ENCODE measurements at places on chromosomes 2 and 18. TPM values are rescaled to one million over a fixed set of nuclear protein-coding genes. Genes with fewer than 3 reads are reported as not detected.

GRCh38 chr18:7242926-7243325, 12.0 kb downstream of the LRRC30 start:
- no peaks in the 10 kb centered on the region for H3K27me3 ChIP-seq
- H3K4me3 ChIP-seq, result no peak overlapping the region
- H3K36me3 ChIP-seq, result no peaks in the 10 kb centered on the region

- no peak overlapping the region for H3K4me3 ChIP-seq
- peak overlapping the region; percentile 25 for H3K27ac ChIP-seq
- peaks cover 27% of the 10 kb centered on the region for H3K4me1 ChIP-seq
- no peaks in the 10 kb centered on the region for H3K27me3 ChIP-seq
- peak; percentile 93 for ATAC-seq
- H3K36me3 ChIP-seq, result no peaks in the 10 kb centered on the region
These were observed 157.0 kb downstream of the LDLRAD4 start for GRCh38 chr18:13375302-13376255.

- no peaks in the 10 kb centered on the region for H3K27me3 ChIP-seq
- H3K4me3 ChIP-seq, result no peak overlapping the region
- no peak for ATAC-seq
- no peaks in the 10 kb centered on the region for H3K36me3 ChIP-seq
- no peaks in the 10 kb centered on the region for H3K4me1 ChIP-seq
These were observed 98.6 kb downstream of the BABAM2 start for GRCh38 chr2:27989149-27989548.

- H3K27me3 ChIP-seq, result no peaks in the 10 kb centered on the region
- no peak overlapping the region for H3K27ac ChIP-seq
- no peak overlapping the region for H3K4me3 ChIP-seq
- no peak for ATAC-seq
- H3K36me3 ChIP-seq, result peaks cover 5% of the 10 kb centered on the region
These were observed 96.2 kb downstream of the MEIS1 start for GRCh38 chr2:66531155-66531554.

DNA sequence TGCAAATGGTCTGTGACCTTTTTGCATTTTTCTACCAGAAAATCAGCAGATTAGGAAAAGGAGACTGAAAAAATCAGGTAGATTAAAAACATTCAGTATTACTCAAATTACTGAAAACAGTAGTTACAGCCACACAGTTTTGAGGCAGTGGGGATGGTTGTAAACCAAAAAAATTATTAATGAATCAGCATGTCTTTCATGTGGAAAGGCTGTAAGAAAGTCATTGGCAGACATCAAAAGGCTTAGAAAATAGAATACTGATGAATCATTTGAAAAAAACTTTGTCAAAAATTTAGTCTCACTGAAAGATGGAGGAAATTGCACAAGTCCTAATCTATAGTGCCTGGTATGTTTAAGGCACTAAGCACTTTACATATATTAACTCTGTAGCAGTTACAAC, 133.9 kb upstream of the GCFC2 start:
- H3K4me1 ChIP-seq, result no peaks in the 10 kb centered on the region
- no peaks in the 10 kb centered on the region for H3K36me3 ChIP-seq
- H3K27ac ChIP-seq, result no peak overlapping the region
- no peak for ATAC-seq
- H3K4me3 ChIP-seq, result no peak overlapping the region

DNA sequence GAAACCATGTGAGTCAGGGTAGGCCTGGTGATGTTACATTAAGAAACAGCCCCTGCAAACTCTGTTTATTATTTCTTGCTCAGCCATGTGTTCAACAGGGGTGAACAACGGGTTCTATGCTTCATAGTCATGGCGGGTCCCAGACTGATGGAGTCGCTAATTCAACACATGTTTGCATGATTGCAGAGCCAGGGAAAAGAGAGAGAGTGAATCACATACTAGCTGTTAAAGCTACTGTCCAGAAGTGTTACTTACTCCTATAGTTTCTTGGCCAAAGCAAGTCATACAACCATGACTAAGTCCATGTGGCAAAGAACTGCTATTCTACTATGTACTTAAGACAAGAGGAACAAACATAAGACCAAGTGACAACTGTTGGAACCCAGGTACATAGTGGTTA, 241.2 kb upstream of the SKOR2 start:
- H3K36me3 ChIP-seq, result no peaks in the 10 kb centered on the region
- H3K27ac ChIP-seq, result no peak overlapping the region
- no peaks in the 10 kb centered on the region for H3K27me3 ChIP-seq
- no peaks in the 10 kb centered on the region for H3K4me1 ChIP-seq
- no peak for ATAC-seq
- H3K4me3 ChIP-seq, result no peak overlapping the region

GRCh38 chr2:147847746-147848391, 3.0 kb downstream of the ACVR2A start:
- H3K27ac ChIP-seq, result no peak overlapping the region
- H3K4me3 ChIP-seq, result no peak overlapping the region
- no peaks in the 10 kb centered on the region for H3K36me3 ChIP-seq
- no peak for ATAC-seq
- H3K4me1 ChIP-seq, result peaks cover 6% of the 10 kb centered on the region

DNA sequence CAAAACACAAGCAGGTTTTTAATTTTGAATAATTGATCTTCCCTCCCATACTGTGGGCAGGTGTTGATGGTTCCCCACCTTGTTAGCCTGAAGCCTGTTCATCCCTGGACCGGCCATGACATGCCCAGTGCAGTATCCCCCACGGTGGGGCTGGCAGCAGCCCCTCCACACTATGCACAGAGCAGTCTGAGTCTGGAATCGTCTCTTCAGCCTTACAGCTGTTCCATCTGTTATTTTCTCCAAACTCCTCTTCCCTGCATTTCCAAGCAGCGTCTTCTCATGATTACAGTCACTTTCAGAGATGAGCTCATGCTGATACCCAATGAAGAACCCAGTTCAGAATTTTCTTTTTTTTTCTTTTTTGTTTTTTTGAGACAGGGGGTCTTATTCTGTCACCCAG, 68.2 kb downstream of the ADI1 start:
- no peak for ATAC-seq
- H3K27me3 ChIP-seq, result no peaks in the 10 kb centered on the region
- peaks cover 85% of the 10 kb centered on the region for H3K36me3 ChIP-seq
- H3K27ac ChIP-seq, result no peak overlapping the region
- H3K4me1 ChIP-seq, result peaks cover 24% of the 10 kb centered on the region

RAMP1 gene
- total RNA-seq, result 260 TPM

GRCh38 chr18:13216711-13217465, 1.7 kb upstream of the LDLRAD4 start:
- ATAC-seq, result peak; percentile 77
- peaks cover 31% of the 10 kb centered on the region for H3K4me1 ChIP-seq
- H3K4me3 ChIP-seq, result peak overlapping the region; percentile 75
- H3K27me3 ChIP-seq, result no peaks in the 10 kb centered on the region

GNLY gene
- 0.54 TPM for total RNA-seq

IL36B gene
- not detected for total RNA-seq

DNA sequence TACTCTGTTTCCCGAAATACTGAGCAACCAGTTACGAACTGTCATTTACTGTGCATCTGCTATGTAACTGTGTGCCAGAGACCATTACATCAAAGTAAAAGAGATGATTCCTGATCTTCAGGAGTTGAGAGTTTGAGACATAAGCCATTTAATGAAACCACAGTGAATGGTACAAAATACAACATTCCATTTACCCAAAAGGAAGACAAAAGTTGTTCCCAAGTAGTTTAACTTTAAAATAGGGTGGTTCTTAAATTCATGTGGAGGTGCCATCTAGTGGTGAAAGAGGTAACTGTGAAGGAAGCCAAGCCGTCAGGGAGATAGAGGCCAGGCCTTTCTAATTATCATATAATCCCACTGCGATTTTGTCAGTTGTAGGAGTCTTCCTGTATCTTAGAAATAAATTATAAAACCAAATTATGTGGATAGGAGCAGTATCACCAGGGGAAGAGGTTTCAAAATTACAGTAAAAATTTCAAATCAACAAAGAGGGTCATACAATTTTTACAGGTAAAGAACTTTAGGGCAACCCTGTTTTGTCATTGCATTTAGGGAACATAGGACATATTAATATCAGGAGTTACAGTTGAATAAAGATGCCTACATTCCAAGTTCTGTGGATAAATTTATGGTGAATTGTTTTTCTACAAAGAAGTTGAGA, 67.7 kb downstream of the EPAS1 start:
- peak; percentile 37 for ATAC-seq
- no peak overlapping the region for H3K4me3 ChIP-seq
- no peak overlapping the region for H3K27ac ChIP-seq
- H3K4me1 ChIP-seq, result no peaks in the 10 kb centered on the region
- H3K27me3 ChIP-seq, result no peaks in the 10 kb centered on the region

- no peak overlapping the region for H3K27ac ChIP-seq
- no peak for ATAC-seq
- H3K4me3 ChIP-seq, result no peak overlapping the region
- no peaks in the 10 kb centered on the region for H3K27me3 ChIP-seq
- no peaks in the 10 kb centered on the region for H3K4me1 ChIP-seq
These were observed 38.1 kb upstream of the SCLY start for GRCh38 chr2:238022594-238023157.

SCG2 gene
- 1.4 TPM for total RNA-seq

DNA sequence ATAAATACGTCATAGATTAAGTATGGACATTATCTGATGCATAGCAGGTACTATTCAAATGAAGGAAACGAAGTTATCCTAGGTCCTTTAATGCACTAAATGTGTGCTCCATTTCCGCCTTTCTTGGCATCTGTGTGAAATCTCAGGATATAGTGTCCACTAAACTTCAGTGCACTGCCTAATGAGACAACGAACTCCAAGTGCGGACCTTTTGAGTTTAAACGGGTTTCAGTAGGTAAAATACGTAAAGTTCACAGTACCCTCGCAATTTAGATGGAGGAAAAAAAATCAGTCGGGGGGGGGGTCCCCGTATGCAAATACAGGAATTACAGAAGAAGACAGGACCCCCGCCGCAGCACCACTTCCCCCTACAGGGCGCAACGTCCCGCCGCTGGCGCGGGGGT, 729 bp upstream of the REL start:
- peak overlapping the region; percentile 79 for H3K4me3 ChIP-seq
- H3K27me3 ChIP-seq, result no peaks in the 10 kb centered on the region
- peak overlapping the region; percentile 97 for H3K27ac ChIP-seq
- ATAC-seq, result peak; percentile 21
- H3K36me3 ChIP-seq, result no peaks in the 10 kb centered on the region

- no peak overlapping the region for H3K27ac ChIP-seq
- ATAC-seq, result no peak
- no peaks in the 10 kb centered on the region for H3K4me1 ChIP-seq
- H3K4me3 ChIP-seq, result no peak overlapping the region
- no peaks in the 10 kb centered on the region for H3K27me3 ChIP-seq
- H3K36me3 ChIP-seq, result no peaks in the 10 kb centered on the region
These were observed 714.7 kb downstream of the EPHA4 start for GRCh38 chr2:220857368-220857767.

GRCh38 chr2:68176657-68177056, 19.0 kb downstream of the PNO1 start:
- no peak overlapping the region for H3K27ac ChIP-seq
- H3K4me1 ChIP-seq, result no peaks in the 10 kb centered on the region
- H3K27me3 ChIP-seq, result no peaks in the 10 kb centered on the region
- no peak for ATAC-seq
- peaks cover 59% of the 10 kb centered on the region for H3K36me3 ChIP-seq

- H3K4me3 ChIP-seq, result no peak overlapping the region
- H3K27me3 ChIP-seq, result no peaks in the 10 kb centered on the region
- no peaks in the 10 kb centered on the region for H3K4me1 ChIP-seq
- H3K36me3 ChIP-seq, result no peaks in the 10 kb centered on the region
These were observed 38.0 kb upstream of the COL5A2 start for GRCh38 chr2:189217541-189217940.

E2F6 gene
- 19.8 TPM for total RNA-seq

DNA sequence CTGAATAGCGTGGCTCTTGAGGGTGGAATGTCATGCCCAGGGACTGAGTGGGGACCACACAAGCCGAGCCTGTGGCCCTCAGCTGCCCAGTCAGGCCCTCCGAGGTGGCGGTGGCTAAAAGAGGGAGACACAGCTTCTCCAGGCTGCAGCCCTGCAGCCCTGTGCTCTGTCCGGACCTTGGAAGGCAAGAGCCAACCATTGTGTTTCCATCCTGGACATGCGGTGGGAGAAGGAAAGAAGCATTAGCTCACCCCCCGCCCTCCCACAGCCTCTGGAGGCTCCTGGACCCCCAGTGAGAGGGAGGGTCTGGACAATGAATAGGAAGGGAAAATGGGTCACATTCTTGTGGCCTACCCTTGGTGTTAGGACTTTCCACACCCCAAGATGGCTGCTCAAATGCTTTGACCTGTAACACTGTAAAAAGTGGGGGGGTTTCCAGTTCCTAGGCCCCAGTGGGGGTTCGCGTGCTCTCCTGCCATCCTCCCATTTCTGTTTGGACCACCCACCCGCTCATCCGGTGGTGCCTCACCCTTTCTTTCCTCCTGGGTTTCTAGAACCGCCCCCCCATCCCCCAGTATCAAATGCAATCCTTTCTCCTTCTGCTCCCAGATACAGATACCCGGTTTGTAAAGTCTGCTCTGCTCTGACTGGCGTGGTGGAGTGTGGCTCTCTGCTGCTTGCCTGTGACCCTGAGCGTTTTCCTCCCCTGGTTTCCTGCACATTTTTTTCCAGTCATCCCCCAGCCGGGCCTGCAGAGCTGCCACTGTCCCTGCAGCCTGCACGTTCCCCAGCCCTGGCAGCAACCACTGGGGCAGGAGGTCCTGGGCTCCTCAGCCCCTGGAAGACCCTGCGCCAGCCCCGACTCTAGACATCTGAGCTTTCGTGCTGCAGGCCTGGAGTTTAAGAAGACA, 36.3 kb upstream of the SMAD7 start:
- H3K4me3 ChIP-seq, result no peak overlapping the region
- no peaks in the 10 kb centered on the region for H3K4me1 ChIP-seq
- H3K27me3 ChIP-seq, result no peaks in the 10 kb centered on the region
- no peak overlapping the region for H3K27ac ChIP-seq

POU3F3 gene
- 0.20 TPM for total RNA-seq

DNA sequence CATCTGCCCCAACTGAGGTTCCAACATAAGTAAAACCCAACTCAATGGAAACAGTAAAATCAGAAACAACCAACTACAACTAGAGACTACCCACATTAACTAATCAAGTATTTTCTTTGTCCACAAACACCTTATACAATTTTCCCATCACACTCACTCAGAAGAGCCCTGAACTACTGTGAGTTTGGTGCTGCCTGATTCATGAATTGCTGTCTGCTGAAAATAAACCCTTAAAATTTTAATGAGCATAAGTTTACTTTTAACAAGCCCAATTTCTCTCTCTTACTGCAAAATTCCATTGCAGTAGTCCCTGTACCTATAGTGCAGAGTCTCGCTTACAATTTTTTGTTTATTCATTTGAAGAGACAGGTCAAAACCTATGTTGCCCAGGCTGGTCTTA, 203.9 kb downstream of the NBAS start:
- H3K27ac ChIP-seq, result no peak overlapping the region
- H3K27me3 ChIP-seq, result no peaks in the 10 kb centered on the region

ALPP gene
- total RNA-seq, result not detected

UBXN4 gene
- 68.8 TPM for total RNA-seq

GRCh38 chr2:220499225-220499624, 871.8 kb downstream of the SLC4A3 start:
- no peak for ATAC-seq
- H3K4me1 ChIP-seq, result no peaks in the 10 kb centered on the region
- H3K36me3 ChIP-seq, result no peaks in the 10 kb centered on the region
- H3K27me3 ChIP-seq, result no peaks in the 10 kb centered on the region

Measured in gastroesophageal sphincter (tissue), 4 donors.